ENCODE measurements at places on chromosomes 5 and 9.

DNA sequence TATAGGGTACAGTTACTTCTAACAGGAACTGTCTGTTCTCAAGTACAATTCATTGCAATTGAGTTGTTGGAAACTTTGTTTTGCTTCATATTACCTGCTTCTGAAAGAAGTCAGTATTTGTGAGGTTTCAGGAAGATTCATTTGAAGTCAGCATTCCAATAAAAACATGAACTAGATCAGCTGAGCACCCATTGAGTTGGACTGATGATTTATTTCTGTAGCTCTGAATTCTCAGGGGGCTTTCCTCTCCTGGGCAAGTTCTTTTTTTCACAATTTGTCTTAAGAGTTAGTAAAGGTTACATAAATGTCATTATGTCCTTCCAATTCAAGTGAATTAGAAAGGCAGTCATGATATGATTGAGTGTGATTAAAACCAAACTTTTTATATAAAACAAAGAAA is 16.2 kb upstream of the KIF2A start:
- DNase-seq: no peak

- DNase-seq: no peak
These were observed 178.2 kb upstream of the GDNF start for GRCh38 chr5:38018016-38018415.

DNA sequence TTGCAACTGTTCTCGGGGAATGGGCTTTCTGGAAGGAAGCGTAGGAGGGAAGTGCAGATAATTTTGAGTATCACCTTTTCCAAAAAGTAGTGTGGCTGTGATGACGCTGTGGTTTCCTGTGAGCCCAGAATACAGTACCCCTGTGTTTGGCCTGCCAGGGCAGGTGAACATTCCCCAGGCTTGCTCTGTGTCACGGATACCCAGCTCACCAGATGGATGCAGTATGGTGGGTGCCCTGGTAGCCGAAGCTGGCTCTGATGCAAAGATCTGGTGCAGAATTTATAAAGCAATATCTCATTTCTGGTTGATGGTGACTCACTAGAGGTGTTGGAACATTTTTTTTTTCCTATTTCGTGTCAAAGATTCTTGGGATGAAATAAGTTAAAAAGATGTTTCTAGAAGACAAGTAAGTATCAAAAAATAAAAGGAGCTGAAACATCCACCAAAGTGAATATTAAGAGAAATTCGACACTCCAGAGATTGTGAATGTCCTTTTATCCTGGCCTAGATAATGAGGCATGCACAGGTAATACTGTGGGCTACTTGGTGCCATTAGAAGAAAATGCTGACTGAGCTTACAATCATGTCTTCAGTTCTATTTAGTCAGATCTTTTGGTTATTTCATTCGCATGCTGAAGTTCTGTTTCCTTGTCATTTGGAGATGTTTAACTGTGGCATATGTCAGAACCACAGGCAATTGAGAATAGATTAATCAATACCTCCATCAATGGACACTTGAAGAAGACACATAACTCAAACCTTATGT is 200.1 kb downstream of the GADD45G start:
- DNase-seq: no peak

- DNase-seq: no peak
These were observed 16.3 kb upstream of the SPINK4 start for GRCh38 chr9:33223696-33224095.

- DNase-seq: peak; percentile 5
These were observed 705 bp downstream of the PWWP2A start for GRCh38 chr5:160118349-160119141.

- no peak for DNase-seq
These were observed 21.4 kb upstream of the CEP78 start for GRCh38 chr9:78214492-78214891.

DNA sequence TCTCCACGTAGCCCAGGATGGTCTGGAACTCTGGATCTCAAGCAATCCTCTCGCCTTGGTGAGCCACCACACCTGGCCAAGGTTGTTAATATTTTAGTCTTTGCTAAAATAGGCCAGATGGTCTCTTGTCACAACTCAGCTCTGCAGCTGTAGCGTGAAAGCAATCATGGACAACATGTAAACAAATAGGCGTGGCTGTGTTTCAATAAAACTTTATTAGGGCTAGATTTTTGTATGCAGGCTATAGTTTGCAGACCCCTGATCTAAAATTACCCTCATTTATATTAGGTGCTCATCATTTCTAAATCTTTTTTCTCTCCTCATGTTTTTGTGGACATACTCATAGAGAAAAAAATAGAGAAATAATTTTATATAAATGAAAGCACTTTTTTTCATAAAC is 72.1 kb upstream of the SLC28A3 start:
- DNase-seq: no peak

DNA sequence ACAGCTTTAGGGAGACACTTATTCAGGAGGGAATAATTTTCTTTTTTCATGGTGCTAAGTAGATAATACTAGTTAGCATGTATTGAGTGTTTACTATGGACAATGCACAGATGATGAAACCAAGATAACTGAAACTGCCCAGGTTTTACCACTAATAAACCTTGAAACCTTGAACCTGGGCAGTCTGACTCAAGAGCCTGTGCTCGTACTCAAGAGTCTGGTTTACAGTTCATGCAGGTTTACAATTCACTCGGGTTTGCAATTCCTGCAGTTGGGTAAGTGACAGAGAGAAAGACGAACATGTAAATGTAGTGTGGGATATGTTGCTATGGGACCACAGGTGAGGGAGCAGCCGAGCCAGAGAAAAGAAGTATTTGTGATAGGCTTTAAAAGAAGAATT is 28.2 kb downstream of the NUP214 start:
- no peak for DNase-seq

- no peak for DNase-seq
These were observed 499 bp downstream of the FBLL1 start for GRCh38 chr5:168529374-168530234.

GRCh38 chr5:555058-555623 is 30.9 kb upstream of the SLC9A3 start:
- DNase-seq: no peak

- DNase-seq: no peak
These were observed 103.7 kb upstream of the TARS1 start for GRCh38 chr5:33336891-33337636.

DNA sequence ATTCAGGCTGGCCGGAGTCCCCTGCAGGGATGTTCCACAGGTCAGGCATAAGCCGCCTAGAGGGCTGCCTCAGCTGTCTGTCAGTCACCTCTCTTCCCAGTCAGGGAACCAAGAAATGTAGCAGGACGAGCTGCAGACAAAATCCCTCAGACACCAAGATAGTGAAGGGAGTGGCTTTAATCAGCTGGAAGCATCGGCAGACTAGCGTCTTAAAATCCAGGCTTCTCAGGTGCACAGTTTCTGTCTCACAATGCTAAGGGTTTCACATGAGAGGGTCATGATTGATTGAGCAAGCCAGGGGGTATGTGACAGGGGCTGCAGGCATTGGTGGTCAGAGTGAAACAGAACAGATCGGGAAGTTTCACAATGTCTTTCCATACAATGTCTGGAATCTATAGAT is 247.2 kb downstream of the CDH10 start:
- DNase-seq: no peak

GRCh38 chr5:139788294-139788910 is 7.2 kb upstream of the PSD2 start:
- no peak for DNase-seq

DNA sequence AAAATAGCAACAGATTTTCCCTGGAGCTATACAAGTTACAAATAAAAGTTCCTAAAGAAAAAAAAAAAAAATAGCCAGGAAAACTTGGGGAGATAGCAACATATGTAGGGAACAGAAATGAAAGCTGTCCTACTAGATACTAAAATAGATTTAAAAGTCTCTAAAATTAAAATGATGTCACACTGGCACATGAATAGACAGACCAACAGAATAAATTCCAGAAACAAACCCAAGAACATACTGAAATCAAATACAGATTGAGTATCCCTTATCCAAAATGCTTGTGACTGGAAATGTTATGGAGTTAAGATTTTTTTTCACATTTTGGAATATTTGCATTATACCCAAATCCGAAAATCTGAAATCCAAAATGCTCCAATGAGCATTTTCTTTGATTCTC is 23.8 kb downstream of the GOLPH3 start:
- no peak for DNase-seq

- DNase-seq: no peak
These were observed 23.2 kb downstream of the MAP3K1 start for GRCh38 chr5:56838409-56839039.

DNA sequence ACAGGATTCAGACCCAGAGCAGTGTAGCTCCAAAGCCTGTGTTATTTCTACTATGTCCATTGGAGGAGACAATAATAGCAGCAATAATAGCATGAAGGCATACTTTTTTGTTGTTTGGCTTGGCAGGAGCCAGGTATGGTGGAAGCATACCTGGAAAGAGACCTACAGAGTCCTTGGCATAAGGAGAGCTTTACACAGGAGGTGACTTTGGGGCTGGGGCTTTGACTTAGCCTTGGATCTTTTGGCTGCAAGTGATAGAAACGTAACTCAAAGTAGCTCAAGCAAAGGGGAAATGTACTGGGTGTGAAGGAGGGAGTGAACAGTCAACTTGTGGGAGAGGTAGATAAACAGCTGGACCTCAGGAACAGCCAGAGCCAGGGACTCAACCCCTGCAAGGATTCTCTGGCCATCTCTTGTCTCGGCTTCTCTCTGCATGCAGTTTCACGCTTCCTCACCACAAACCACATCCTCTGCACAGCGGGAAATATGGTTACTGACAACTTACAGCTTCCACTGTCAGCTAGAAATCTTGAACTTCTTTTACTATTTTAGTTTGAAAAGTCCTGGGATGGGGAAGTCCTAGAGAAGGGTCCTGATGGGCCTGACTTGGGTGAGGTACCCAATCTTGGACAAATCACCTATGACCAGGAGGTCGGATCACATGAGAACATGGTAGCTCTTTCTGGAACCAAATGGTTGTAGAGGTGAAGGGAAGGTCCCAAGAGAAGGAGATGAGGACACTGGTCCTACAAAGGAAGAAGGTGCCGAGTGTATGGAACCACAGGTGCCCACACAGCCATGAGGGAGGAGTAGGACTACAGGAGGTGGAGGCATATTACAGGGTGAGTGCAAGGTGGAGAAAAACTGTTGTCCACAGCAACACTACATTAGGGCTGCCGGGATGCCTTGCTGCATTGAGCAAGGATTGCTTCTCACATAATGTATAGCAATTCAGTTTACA is 47.0 kb upstream of the TGFBR1 start:
- DNase-seq: no peak

GRCh38 chr5:73395256-73395655 is 53.3 kb downstream of the FOXD1 start:
- DNase-seq: no peak

DNA sequence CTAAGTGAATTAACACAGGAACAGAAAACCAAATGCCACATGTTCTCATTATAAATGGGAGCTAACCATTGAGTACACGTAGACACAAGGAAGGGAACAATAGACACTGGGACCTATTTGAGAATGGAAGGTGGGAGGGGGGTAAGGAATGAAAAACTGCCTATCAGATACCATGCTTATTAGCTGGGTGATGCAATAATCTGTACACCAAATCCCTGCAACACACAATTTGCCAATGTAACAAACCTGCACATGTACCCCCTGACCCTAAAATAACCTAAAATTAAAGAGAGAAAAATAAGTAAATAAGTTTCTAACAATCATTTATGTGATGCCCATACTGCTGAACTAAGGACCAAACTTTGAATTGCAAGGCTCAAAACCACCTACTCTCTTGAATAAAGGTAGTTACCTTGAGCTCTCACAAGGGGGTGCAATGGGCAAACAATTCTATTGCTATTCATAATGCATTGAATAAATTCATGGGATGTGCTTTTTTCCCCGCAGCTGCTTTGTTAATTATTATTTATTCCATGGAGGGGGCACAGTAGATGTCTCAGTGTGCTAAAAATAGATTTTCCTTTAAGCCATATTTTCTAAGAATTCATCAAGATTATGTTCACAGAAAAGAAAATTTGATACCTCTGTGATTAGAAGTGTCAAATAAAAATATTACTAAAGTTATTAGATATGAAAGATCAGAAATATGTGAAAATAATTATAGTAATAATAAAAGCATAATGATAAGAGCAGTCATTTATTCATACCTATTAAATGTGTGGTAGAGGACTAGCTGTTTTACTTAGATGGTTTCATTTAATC is 76.2 kb upstream of the PTPN3 start:
- DNase-seq: no peak

- DNase-seq: peak; percentile 78
These were observed 6.1 kb downstream of the NOTCH1 start for GRCh38 chr9:136539427-136540421.

- no peak for DNase-seq
These were observed 2.9 kb downstream of the CCDC107 start for GRCh38 chr9:35660966-35661415.

- DNase-seq: no peak
These were observed 56.7 kb downstream of the TSSK1B start for GRCh38 chr5:113378081-113378480.

DNA sequence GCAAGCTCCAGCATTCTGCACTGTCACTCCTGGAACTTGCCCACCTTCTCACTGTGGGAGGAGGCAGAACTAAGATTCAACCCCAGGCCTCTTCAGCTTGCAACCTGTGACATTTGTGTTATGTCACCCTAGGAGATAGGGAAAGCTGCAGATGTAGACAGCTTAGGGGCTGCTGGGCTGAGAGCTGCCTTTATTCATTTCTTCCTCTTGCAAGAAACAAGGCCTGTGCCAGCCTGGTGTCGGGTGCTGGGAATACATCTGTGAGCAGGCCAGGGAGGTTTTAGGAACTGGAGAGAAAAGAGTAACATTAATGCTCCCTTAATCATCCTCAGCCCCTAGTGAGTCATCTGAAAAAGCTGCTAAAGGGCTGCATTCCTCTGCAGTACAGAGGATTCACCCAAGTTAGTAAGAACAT is 101.8 kb downstream of the FGF18 start:
- DNase-seq: peak; percentile 74

DNA sequence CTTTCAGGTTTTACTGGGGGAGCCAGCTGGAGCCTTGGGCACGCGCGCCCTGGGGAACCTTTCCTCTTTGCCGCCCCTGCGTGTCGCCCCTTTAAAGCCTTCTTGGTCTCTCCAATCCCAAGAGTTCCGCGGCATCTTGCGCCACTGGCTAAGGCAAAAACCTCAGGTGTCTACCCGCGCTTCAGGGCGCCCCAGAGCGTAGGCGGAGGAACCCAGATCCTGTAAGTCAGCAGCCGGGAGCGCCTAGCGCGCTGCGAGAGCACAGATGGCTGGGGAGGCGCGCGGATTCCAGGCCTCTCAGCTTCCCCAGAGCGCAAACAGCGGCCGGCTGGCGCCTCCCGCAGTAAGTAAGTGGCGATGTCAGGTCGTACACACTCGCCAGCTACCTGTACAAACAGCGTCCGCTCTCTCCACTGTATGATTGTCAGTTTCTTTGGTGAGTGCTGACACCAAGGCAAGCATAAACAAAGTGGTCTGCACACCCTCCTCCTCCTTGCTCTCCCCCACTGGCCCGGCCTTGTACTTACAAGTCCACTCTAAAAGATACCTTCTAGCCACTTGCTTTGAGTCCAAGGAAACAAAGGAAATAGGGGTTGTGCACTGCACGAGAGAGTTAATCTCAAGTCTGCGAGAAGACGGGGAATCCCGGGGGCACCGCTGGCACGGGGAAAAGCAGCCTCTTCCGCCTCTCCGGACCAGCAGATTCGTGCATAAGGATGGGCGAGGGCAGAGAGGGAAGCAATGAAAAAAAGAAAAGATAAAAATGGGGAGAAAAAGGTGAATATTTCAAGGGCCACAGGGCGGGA is 2.9 kb downstream of the HTR1A start:
- DNase-seq: no peak

GRCh38 chr5:69043655-69043996 is 50.2 kb upstream of the SLC30A5 start:
- DNase-seq: no peak

Data from thoracic aorta (tissue), 2 donors.